Motor neuron (in vitro differentiated cells): ENCODE measurements at places on chromosomes 5 and 9. TPM values are rescaled to one million over a fixed set of nuclear protein-coding genes. Genes with fewer than 3 reads are reported as not detected.

DNA sequence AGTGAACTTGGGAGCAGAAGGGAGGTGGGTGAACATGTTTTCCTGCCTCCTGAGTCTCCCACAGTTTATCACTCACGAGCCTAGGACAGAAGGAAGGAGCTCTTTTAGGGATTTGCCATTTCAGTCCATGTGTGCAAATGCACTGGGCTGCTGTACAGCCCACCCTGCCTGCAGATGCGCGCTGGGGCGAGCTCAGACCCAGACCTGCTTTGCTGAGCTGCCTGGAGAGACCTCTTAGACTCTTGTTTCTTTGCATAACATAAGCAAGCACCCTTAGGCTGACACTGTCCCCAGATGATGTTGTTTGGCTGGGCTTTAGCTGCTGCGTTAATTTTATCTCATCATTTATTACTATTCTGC, 199.0 kb downstream of the CACNA1B start:
- ATAC-seq: no peak

- no peak for ATAC-seq
These were observed 296.9 kb downstream of the TLE4 start for GRCh38 chr9:79868567-79869189.

GRCh38 chr9:93107151-93107824, 11.3 kb downstream of the CARD19 start:
- no peak for ATAC-seq

ADGRV1 gene
- total RNA-seq: 43.8 and 45.4 TPM in 2 replicates
